NCI-H1105 (cell line): ENCODE measurements at places on chromosomes 3 and 15.

- DNase-seq: no peak
Observed at GRCh38 chr3:64152086-64152485, 73.2 kb downstream of the PRICKLE2 start.

GRCh38 chr3:24905266-24905665, 410.6 kb upstream of the THRB start:
- DNase-seq: no peak

DNA sequence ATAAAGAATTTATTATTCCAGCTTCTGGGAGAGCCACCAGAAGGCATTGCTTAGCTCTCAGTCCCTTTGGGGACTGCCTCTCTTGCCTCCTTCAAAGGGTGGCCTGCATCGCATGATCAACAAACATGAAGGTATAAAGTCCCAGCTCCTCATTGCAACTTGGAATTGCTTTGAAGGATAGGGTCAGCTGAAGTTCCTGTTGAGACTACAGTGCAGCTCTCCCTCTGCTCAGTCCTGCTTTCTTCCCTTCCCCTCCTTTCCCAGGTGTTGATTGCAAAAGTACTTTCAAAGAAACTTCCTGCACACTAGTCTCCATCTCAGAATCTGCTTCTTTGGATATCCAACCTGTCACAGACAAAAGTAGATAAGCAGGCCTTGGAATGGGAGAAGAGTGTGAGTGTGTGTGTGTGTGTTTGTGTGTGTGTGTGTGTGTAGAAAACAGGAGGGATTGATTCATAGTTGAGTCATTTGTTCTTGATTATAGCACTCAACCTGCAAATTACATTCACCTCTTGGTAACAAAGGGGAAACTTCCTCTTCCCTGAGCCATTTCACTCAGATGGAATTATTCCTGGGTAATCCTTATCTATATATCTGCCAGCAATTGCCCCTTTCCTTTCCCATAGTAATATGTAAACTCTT, 13.7 kb downstream of the CCR8 start:
- DNase-seq: no peak

DNA sequence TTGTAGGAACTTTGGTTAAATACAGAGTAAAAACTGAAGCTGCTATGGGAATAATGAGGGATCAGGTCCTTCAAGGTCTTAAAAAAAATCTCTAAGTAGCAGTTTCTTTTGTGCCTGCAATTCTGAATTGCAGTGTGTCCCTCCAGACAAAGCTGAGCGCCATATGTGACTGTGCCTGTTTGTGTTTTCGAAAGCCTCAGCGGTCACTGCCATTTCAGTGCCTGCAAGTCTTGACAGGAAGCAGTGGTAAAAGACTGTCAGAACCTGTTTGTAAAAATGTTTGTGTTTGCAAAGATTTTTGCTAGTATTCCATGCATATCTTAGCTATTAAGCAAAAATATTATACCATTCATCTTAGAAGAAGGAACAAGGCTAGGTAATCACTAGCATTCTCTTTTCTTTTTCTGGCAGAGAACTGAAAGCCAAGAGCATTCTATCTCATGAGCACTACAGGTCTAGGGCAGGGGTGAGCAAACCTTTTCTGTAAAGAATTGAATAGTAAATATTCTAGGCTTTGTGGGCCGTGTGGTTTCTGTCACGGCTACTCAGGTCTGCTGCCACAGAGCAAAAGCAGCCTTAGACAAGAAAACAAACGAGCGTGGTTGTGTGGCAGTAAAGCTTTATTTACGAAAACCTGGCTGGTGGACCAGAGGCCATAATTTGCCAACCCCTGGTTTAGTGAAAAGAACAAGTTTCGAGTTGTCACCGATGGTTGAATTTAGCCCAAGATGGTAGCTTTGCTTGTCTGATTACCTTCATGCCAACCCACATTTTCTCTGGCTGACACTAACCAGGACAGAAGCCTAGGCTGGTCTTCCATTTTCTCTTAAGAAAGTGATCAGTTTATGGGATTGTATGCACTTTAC, 134.4 kb downstream of the CACNA1D start:
- DNase-seq: no peak

GRCh38 chr3:133058831-133059230, 20.6 kb downstream of the TMEM108 start:
- no peak for DNase-seq

DNA sequence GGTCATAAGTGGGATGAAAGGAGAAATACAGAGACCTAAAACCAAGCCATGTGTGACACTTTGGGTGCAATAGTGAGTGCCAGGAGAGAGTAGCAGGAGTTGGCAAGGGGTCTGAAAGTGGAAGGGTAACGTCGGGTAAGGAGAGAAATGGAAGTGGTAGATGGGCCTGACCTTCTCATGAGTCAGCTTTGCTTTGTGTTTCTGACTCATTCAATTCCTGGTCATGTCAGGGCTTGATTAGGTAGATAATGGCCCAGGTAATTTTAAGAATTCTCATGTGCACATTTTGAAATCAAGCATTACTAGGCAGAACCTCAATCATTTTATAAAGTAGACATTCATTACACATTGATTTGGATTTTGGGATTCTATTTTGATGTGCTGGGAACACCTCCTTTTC, 262.5 kb downstream of the SOX2 start:
- DNase-seq: peak; percentile 42

- DNase-seq: no peak
Observed at GRCh38 chr15:86483936-86484335, 404.3 kb downstream of the AGBL1 start.

DNA sequence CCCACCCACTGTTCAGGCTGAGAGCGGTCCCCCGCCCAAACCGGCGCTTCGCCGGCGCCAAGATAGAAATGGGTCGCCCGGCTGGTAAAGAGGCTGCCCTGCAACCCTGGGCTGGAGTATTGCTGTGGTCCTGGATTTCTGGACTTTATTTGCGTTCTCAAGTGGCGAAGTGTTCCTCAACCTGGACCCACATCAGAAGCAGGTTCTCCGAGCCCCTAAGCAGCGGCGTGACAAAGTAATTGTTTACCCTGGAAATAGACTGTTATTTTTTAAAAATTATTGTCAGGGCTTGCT, 481 bp upstream of the DYNC1LI1 start:
- no peak for DNase-seq

- DNase-seq: no peak
Observed at GRCh38 chr3:99871231-99872045, 53.8 kb downstream of the CMSS1 start.

- no peak for DNase-seq
Observed at GRCh38 chr3:60514085-60514649, 737.1 kb downstream of the FHIT start.

GRCh38 chr3:71530903-71531530, 52.5 kb downstream of the FOXP1 start:
- no peak for DNase-seq

GRCh38 chr15:22944651-22945050, 35.5 kb downstream of the CYFIP1 start:
- peak; percentile 54 for DNase-seq

- DNase-seq: no peak
Observed at GRCh38 chr3:5170975-5171374, 16.5 kb upstream of the EDEM1 start.

GRCh38 chr15:70432924-70433495, 330.3 kb downstream of the UACA start:
- no peak for DNase-seq

DNA sequence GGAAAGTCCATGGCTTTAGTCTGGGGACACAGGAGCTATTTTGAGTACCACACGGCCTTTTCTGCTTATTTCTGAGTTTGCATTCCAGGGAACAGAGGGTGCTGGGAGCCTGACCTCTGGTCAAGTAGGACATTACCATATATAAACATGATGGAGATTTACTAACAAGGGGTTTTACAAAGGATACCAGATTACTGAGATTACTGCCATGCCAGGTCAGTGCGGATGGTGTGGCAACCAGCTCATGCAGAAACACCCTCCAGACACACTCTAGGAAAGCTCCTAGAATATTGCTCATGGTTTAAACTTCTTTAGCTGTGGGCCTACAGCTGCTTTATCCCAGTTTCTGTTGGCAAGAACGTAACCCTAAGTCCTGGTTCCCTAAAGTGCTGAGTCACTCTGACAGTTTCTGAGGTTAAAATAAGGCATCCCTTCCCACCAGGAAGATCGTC, 54.3 kb upstream of the AGTR1 start:
- no peak for DNase-seq

- no peak for DNase-seq
Observed at GRCh38 chr15:95930659-95931375, 399.7 kb upstream of the NR2F2 start.

DNA sequence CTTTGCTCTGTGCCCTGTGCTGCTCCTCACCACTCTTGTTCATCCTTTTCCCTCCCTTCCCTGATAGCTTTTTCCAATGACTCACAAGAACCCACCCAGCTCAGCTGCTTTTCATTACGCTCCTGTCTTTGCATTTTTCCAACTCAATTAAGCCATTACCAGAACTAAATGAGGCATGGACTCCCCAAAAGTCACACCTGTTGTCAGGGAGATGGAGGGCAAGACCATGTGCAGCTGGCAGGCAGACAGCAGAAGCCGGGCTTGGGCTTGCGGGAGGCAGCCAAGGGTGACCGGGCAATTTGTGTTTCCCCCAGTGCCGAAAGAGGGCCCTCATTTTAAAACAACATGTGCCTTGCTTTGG, 64.3 kb downstream of the CASR start:
- DNase-seq: peak; percentile 56

- DNase-seq: no peak
Observed at GRCh38 chr3:44996556-44996969, 20.5 kb downstream of the EXOSC7 start.

DNA sequence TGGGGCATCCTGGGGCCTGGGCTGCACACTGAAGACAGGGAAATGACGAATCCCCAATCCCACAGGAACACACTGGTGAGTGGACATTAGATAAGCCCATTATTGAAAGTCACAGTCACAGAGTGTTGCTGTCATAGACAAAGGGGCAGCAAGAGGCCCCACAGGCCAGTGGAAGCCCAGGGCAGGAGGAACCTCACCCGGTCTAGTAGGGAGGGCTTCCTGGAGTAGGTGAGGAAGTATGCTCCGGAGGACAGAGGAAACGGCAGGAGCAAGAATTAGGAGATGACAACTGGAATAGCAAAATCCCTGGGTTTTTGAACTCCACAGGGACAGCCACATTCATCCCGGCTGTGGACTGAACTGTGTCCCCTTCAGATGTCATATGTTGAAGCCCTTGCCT, 101.2 kb downstream of the TPRA1 start:
- DNase-seq: no peak

GRCh38 chr15:92457471-92458041, 63.9 kb downstream of the ST8SIA2 start:
- DNase-seq: no peak

- no peak for DNase-seq
Observed at GRCh38 chr3:138888560-138888959, 53.8 kb upstream of the PIK3CB start.

DNA sequence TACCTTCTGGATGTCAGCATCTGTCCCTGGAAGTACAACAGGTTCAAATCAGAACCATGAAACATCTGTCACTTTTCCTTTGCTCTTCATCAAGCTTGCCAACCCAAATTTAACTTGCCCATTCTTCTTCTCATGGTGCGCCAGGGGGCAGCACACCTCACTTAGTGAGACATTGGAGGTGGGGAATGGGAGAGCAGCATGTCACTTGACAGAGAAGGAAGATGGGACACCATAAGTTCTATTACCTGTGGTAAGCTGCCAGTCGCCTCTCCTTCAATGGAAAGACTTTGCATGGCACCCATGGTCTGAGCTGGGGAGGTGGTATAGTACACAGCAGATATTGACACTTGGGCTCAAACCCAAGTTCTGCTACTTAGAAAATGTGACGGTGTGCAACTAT, 2.9 kb downstream of the SCN5A start:
- DNase-seq: no peak

DNA sequence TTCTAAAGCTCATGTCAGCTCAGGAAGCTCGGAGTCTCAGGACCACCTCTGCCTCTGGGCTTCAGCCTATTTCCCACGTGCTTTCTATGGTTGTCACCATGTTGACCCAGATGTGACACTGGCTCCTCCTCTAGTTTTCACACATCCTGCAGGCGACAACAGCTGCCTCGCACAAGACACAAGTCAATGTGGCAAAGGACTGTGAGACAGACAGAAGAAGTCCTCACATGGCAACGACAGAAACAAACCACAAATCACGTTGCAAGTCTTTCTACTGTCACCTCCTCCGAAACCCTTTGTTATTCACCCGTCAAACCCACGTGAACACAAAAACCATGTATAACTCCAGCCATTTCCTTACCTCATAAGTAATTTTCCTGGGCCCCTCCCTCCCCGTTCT, 194.5 kb downstream of the MEX3B start:
- DNase-seq: no peak

DNA sequence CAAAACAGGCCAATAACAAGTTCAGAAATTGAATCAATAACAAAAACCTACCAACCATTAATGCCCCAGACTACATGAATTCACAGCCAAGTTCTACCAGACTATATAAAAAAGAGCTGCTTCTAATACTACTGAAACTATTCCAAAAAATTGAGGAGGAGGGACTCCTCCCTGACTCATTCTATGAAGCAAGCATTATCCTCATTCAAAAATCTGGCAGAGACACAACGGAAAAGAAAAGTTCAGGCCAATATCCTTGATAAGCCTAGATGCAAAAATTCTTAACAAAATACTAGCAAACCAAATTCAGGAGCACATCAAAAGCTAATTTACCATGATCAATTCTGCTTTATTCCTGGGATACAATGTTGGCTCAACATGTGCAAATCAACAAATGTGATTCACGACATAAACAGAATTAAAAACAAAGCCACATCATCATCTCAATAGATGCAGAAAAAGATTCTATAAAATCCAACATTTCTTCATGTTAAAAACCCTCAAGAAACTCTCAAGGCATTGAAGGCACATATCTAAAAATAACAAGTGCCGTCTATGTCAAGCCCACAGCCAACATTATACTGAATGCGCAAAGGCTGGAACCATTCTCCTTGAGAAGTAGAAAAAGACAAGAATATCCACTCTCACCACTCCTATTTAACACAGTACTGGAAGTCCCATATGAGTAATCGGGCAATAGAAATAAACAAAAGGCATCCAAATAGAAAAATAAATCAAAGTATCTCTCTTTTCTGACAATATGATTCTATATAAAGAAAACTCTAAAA, 573.6 kb upstream of the GRM7 start:
- DNase-seq: no peak

DNA sequence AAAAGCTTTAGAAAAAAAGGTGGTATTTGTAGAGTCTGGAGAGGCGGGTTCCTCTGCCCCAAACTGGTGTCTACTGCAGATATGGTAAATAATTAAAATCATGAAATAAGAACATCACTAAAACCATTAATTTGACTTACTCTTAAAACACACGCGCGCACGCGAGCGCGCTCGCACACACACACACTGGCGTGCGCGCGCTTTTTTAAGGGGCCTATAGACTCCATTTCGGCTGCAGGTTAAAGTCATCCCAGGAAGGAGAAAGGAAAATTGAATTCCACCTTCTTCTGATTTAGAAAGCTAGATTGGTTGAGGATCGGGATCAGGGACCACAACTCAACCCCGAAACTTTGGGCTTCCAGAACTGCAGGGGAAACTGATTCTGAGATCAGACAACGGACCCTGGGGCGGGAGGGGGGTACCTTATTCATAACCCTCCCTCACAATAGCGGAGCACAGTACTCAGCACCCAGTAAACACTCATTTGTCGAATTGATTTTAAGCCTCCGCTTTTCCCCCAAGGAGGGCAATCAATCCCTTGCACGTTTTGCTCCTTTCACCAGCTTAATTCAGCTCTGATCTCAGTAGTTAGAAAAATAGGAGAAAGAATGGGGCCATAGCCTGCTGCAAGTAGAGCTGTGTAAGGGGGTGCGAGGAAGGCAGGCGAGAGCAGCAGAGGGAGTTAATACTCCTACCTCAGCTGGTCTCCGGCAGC, 509 bp upstream of the LRRC3B start:
- no peak for DNase-seq

- DNase-seq: no peak
Observed at GRCh38 chr3:46549408-46549904, 16.6 kb downstream of the LRRC2 start.

GRCh38 chr3:41768363-41768762, 193.5 kb downstream of the ULK4 start:
- peak; percentile 4 for DNase-seq
